Activated B cell treated with CpG ODN at 0.5 μM for 24 hours (primary cell): ENCODE measurements at places on chromosomes 11 and 22. TPM values are rescaled to one million over a fixed set of nuclear protein-coding genes. Genes with fewer than 3 reads are reported as not detected.

Gene PRSS23
- not detected in 2 replicates for total RNA-seq

Gene CARD18
- total RNA-seq, result not detected in 2 replicates

Gene MS4A4A
- total RNA-seq, result 0.20 and 1.4 TPM in 2 replicates

Gene ANO9
- 37.2 and 46.1 TPM in 2 replicates for total RNA-seq

DNA sequence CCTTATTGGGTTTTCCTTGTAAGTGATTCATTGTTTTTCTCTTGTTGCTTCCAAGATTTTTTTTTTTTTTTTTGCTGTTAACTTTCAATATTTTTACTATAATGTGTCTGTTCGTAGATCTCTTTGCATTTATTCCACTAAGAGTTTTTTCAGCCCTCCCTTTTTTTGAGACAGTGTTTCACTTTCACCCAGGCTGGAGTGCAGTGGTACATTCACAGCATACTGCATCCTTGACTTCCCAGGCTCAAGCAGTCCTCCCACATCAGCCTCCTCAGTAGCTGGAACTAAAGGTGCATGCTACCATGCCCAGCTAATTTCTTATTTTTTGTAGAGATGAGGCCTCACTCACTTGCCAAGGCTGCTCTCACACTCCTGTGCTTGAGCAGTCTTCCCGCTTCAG, 1282.0 kb upstream of the CNTN5 start:
- H3K27me3 ChIP-seq, result no peaks in the 10 kb centered on the region
- H3K4me3 ChIP-seq, result no peak overlapping the region
- no peaks in the 10 kb centered on the region for H3K36me3 ChIP-seq
- H3K27ac ChIP-seq, result no peak overlapping the region
- no peaks in the 10 kb centered on the region for H3K4me1 ChIP-seq

- no peak overlapping the region for H3K27ac ChIP-seq
- no peaks in the 10 kb centered on the region for H3K36me3 ChIP-seq
- DNase-seq, result no peak
- peaks cover 5% of the 10 kb centered on the region for H3K4me1 ChIP-seq
- H3K27me3 ChIP-seq, result no peaks in the 10 kb centered on the region
Measured at GRCh38 chr11:95676308-95676707, 113.3 kb downstream of the FAM76B start.

DNA sequence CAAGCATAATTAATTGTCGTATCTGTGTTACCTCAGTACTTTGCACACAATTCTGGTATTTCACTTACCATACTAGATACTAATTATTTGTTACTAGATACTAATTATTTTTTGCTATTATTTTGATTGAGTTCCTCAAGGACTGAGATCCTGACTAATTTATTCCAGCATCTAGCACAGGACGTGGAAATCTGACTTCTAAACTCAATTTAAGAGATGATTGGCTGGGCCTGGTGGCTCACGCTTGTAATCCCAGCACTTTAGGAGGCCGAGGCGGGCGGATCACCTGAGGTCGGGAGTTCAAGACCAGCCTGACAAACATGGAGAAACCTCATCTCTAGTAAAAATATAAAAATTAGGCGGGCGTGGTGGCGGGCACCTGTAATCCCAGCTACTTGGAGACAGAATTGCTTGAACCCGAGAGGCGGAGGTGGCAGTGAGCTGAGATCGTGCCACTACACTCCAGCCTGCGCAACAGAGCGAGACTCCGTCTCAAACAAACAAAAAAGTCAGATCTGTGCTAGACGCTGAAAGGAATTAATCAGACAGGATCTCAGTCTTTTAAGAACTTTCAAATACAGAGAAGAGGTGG, 527 bp upstream of the MRPL48 start:
- peak overlapping the region; percentile 100 for H3K27ac ChIP-seq
- H3K36me3 ChIP-seq, result peaks cover 11% of the 10 kb centered on the region
